ENCODE measurements at places on chromosomes 13 and 19.

DNA sequence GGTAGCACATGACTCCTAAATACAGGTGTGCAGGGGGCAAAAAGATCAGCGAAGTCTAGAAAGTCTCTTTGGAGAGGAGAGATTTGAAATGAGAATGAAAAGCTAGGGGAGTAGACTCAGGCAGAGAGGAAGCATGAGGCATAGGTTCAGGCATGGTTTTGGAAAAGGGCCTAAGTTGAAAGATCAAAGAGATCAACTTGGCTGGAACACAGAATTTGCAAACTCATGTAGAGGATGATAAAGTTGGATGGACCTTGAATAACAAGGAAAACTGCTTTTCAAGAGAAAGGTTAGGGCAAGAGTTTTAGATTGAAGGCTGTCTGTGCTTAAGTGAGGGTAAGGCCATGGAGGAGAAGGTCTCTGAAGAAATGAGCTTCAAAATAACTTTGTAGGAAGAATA lies 47.4 kb upstream of the UBAC2 start:
- no peak for DNase-seq

DNA sequence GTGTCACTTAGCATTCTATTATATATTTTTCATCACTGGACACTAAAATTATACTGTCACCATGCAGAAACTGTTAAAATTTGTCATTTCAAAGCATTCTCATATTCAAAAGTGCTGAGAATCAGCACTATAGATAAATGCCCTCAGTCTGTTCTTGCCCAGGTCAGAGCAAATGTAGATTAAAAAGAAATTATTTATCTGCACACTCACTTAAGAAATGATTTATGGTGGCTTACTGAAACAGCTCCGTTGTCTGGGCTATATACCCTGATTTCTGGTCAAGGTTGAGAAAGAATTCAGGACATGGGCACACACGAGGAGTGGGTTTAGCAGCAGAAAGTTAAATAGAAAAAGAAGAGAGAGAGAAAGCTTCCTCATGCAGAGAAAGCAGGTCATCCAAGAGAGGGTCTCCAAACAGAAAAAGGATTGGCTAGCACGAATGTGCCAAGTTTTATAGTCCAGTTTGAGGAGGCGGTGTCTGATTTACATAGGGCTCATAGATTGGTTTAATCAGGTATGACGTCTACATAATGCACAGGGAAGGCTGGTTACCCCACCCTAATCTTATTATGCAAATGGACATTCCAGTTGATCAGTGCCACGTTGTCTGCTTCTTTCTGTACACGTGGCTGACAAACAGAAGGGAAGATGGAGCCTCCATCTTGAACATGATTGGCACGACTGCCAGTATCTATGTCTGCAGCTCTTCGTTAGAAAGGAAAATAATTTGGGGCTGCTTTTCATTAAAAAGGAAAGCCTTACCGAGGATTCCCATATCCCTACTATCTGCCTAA lies 47.3 kb upstream of the N4BP2L1 start:
- DNase-seq = no peak

DNA sequence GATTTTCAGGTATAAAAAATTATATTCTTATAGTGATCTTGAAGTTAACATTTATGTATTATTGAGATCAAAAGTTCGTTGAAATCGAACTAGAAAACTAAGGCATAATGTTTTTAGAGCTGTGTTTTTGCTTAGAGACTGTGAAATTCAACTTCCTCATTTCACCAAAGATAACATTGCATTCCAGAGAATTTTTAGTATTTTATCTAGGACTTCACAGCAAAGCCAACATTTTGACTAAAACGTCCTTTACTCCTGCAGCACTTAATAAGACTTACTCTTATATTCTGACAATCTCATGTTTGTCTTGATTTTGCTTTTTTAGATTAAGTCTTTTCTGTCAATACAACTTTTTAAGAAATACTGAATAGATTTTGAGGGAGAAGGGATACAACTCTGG lies 4.7 kb downstream of the KCTD4 start:
- DNase-seq = no peak

DNA sequence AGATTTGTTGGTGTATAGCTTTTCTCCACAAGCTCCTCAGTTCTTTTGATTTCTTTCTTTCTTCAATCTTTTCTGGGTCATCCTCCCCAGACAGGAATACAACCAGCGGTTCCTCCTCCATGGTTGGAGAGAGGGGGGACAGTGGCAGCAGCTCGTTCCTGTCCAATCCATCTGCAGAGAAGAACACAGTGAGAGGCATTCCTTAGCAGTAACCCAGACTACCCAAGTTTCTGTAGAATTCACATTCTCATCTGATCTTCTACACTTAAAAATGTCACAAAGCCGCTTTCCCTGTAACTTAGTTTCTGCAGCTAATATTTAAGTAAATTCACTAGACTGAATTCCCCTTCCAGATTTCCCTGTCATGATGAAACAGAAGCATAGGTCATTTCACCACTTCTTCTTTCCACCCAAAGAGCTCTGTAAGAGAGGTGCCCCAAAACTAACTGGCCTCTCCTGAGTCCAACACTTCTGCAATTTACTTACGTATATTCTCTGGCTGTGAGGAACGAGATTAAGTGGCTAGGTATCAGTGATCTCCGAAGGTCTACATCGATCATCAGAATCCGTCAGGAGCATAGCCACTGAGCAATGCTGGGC lies 171.9 kb downstream of the TBC1D4 start:
- DNase-seq = no peak

DNA sequence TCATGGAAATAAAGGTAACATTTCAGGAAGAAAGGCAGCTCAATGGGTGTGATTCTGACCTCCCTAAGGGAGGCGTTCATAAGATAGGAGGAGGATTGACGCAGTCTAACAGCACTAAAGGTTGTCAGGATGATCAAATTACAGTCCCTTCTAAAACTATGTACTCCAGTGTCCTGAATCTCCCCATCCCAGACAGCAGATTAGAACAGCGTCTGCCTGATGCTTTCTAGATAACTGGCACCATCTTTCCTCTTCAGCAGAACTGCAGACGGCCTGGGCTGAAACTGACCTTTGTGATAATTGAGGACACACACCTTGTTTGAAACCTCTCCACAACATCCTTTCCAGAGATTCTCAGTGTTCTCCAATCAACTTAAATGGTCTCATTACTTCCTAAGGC lies 25.5 kb upstream of the SACS start:
- DNase-seq = no peak

DNA sequence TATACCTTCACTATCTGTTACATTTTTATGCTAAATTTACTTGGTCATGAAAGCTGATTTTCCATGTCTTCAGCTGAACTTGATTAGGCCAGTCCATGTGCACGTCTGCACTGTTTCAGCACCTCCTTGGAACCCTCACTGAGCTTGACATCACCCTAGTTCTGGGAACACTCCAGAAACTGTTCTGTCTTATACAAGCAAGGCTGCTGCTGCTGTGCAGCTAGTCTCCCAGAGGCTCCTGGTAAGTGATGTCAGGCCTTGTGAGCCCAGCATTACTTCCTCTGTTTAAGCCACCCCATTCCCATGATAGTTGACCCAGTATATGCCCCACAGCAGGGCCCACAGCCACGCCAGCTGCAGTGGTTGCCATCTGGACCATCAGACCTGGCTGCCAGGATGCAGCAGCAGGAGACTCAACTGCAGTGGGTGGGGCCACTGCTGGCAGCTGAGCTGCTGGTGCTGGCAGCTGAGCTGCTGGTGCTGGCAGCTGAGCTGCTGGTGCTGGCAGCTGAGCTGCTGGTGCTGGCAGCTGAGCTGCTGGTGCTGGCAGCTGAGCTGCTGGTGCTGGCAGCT lies 90.5 kb upstream of the AKAP11 start:
- DNase-seq = no peak

DNA sequence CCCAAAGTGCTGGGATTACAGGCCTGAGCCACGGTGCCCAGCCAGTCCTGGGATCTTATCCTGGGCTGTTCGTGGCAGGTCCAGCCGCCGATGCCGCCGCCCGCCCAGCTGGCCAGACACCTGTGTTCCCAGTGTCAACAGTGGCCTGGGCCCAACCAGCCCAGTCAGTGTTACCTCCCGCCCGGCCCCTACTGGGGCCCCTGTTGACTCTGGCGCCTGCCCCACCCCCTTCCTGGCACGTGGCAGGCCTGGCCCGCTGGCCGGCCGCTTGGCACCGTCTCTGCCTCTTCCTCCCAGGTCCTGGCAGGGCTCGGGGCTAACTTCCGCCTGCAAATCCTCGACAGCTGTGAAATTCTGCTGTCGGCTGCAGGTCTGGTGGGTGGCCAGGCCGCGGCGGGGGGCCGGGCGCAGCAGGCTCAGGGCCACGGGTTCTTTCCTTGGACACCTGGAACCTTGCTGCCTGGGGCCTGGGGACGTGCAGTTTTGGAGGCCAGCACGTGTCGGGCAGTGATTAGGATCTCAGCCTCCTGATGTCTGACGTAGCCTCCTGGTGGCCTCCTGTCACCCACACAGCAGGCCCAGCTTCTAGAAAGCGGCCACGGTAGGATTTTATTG lies 9.1 kb downstream of the ARID3A start:
- DNase-seq = no peak

GRCh38 chr13:70959035-70959775 lies 851.0 kb upstream of the KLHL1 start:
- no peak for DNase-seq

DNA sequence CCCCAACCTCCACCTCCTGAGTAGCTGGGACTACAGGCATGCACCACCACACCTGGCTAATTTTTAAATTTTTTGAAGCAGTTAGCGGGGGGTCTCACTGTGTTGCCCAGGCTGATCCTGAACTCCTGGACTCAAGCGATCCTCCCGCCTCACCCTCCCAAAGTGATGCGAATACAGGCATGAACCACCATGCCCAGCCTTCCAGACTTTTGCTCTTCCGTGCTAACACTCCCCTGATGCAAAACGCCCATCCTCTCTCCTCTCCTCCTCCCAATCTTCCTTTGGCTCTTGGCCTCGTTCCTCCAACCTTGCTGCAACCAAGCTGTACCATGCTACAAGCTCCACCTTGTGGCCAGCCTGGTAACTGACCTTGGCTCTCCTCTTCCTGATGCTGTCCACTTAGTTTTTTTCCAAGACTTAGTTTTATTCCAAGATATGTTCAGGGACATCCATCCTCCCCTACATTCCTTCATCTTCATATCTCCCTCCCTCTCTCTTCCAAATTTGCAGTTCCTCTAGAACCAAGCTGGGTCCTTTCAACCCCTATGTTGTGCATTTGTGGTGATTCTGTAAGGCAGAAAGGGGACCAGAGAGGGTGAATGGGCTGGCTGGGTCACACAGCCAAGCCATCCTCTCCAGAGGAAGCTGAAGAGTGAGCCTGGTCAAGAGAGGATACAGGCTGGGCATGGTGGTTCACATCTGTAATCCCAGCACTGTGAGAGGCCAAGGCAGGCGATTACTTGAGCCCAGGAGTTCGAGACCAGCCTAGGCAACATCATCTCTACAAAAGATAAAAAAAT lies 32.8 kb downstream of the TINCR start:
- DNase-seq = no peak

- no peak for DNase-seq
Measured at GRCh38 chr13:20877902-20878301, 24.6 kb downstream of the XPO4 start.
